ENCODE measurements at places on chromosomes 6 and 20.

- no peak for DNase-seq
Observed at GRCh38 chr6:145110109-145110508, 625.2 kb downstream of the EPM2A start.

- DNase-seq = no peak
Observed at GRCh38 chr6:162873537-162873936, 145.8 kb downstream of the PACRG start.

GRCh38 chr20:11355345-11355744, 562.3 kb upstream of the BTBD3 start:
- DNase-seq = no peak

DNA sequence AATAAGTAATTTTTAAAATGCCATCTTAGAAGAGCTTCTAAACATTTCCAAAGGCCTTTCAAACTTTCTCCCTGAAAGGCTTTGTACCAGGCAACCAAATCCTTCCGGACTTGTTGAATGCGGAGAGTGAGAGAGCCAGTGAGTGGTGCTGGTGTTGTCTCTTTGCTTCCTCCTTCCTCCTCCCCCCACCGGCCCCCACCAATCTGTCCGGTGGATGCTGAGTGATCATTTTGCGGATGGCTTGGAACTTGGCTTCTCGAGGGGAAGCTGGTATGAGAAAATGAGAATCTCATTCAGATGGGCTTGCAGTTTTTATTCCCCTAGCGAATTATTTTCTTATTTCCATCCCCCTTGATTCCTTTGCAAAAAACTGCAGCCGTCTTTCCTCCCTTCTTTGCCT, 97.3 kb downstream of the ANKRD60 start:
- peak; percentile 8 for DNase-seq

DNA sequence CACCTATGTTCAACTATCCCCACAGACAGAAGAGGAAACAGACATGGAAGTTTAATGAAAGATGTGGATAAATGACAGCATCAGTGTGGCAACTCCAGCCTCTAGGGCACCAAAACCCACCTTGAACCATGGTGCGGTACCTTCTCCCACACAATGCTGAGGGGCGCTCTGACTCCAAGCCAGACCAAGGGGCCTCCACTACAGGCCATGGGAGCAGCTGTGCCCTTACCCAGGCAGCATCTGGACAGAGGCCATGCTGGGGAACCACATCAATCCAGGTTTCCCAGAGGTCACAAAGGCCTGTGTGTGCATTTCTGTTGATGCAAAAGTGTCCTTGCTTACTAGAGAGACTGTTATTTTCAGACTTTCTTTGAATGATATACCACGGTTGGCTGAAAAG, 4.1 kb downstream of the PRR18 start:
- no peak for DNase-seq

GRCh38 chr6:27806981-27807440, 105.2 kb downstream of the OR2B2 start:
- peak; percentile 56 for DNase-seq

DNA sequence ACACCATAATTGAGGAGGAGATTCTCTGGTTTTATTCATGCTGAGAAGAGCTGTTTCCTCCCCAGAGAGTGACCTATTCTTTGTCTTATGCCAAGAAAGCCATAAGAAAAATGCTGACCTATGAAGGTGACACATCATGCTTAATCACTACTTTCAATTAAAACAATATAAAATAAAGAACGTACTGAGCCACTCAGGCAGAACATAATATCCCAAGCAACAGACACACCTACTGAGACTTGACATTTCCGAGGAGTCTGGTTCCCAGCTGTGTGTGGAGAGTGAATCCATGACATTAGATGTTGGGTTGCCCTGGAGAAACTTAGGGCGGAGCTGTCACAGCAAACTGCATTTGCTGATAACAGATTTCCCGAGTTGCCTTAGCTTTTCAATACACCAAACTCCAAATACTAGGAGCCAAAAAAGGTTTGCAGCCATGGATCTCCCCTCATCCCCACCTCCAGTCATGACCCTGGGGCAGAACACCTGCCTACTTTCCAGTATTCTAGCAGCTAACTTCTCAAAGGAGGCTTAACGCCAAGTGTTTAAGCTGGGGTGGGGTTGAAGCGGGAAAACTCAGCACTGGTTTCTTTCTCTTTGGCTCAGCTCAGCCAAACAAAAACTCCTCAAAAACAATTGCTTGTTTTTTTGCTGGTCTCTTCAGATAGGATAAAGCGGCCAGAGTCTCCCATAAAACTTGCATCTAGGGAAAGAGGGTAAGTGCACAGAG, 92.2 kb downstream of the BACH2 start:
- DNase-seq = no peak

- peak; percentile 82 for DNase-seq
Observed at GRCh38 chr6:4210629-4211419, 75.4 kb upstream of the ECI2 start.

GRCh38 chr20:59405226-59406200, 105.1 kb downstream of the EDN3 start:
- DNase-seq = no peak

DNA sequence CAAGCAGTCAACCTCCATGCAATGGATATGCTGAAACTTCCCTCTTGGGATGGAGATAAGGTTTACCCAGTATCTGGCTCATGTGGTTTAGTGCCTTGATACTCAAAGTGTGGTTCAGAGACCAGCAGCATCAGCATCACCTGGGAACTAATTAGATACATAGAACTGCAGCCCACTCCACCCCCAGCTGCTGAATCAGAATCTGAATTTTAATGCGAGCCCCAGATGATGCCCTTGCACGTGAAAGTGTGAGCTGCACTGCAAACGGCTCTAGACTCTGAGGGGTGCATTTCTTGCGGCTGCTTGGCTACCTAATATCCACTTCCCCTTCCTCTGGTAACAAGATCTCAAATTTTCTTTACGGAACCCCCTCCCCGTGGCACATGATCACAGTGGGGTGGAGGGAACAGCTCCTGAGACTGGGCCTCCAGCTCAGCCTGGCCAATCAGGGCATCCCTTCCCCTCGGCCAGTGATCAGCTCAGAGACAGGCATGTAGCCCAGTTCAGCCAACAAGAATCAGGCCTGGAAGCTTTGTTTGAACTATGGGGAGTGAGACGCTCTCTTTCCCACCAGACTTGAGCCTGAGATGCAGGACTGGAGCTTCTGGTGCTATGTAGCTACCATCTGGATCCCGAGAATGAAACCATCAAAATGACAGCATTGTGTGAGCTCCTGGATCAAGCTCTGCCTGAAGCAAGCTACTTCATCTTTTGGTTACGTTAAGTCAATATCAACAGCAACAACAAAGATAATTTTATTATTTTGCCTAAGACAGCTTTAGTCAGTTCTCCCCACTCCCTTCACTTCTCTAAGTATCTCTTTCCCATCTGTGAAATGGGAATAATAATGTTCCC, 12.8 kb downstream of the KCNK15 start:
- no peak for DNase-seq

- DNase-seq = no peak
Observed at GRCh38 chr6:76250666-76251065, 178.2 kb upstream of the IMPG1 start.

GRCh38 chr6:108510461-108511319, 50.0 kb upstream of the FOXO3 start:
- no peak for DNase-seq

DNA sequence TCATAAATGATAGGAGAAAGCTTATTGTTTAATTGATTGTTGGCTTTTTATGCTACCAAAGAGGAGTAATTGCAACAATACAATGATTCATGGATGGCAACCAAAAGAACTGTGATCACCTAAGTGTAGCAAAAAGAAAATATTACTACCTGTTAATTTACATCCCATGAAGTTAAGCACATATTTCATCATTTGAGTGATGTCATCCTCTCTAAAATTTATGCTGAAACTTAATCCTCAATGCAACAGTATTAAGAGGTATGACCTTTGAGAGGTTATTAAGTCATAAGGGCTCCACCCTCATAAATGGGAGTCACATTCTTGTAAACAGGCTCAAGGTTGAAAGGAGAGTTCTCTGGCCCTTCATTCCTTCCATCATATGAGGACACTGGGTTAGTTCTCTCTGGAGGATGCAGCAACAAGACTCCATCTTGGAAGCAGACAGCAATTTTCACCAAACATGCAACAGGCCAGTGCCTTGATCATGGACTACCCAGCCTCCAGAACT, 190.6 kb upstream of the GRIK2 start:
- no peak for DNase-seq

GRCh38 chr6:50093116-50093937, 43.6 kb upstream of the DEFB112 start:
- DNase-seq = no peak

DNA sequence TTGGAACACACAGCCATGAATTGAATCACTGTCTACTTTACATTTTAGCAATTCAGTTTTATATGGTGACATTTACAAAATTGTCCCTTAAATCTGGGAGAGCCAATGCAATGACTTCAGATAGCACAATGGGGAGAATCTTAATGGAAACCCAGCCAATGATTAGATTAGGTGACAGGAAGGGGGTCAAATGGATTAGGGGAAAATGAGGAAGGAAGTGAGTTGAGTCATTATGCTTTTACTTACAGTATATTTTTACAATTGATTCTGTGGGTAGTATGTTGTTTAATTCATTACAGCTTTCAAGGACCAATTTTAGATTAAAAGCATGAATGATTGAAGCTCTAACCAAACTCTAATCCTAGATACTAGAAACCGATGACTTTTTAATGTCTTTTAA, 229.8 kb downstream of the SOX4 start:
- no peak for DNase-seq

DNA sequence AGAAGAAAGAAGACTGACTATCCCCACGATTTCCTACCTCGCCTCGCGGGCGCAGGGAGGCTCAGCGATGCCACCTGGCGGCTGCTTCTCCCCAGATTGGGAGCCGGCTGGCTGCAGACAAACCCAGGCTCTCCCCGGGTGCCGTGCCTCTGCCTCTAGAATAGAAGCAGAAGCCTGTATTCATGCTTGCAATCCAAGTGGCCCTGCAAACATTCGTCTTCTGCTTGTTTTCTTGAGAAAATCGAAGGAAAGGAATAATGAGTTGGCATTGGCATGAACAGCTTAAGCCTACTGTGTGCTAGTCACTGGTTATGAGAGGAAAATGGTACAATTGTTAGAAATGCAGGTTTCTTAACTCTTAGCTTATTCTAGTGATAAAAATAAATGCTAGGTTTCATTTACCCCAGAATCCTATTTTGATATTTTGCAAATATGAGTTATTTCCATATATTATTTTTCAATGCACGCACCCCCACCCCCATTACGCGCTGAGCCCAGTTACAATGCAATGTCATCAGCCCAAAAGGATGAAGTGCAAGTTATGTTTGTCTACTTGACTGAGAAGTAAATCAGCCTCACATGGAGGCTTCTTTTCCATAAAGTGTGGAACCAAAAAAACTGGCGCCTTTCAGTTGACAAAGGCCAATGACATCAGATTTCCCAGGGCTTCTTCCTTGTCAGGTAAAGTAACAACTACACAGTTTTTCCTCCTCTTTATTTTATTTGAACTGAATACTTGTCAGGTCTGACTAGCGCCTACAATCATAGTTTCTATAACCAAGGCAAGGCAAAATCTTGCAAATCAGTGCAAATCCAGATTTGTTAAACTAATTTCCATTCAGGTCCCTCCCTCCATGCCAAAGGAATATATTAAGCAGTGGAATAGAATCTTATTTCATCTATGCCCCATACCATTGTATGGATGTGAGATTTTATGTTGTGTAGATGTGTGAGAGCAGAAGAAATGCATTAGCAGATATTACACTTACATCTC, 3.9 kb upstream of the SOX4 start:
- DNase-seq = peak; percentile 84

GRCh38 chr6:52526634-52527033, 50.2 kb downstream of the TRAM2 start:
- DNase-seq = no peak

DNA sequence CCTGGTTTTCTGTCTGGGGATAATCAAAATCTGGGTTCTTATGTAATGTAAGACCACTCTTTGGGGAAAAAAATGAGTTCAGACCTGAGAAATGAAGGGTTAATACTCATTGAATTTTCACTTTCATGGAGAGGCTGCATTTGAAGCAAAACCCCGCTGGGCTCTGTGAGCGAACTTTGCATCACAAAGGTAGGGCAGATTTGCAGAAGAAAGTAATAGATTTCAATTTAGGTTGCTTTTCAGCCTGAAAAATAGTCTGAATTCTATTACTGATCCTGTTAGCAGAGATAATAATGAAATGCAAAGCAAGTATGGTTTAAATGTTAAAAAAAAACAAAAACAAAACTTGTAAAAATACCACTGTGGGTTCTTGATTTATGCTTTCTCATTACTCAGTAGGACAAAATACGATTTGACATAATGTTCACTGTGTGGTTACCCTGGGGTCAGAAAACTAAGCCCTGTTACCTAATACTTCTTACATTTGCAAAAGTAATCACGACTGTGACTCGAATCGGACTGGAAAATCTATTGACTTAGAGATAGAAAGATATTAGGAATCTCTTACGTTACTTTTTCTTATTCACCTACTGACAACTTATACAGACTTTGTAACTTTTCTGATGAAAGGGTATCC, 72.2 kb downstream of the UST start:
- DNase-seq = no peak

GRCh38 chr6:166241974-166242373, 66.2 kb downstream of the PRR18 start:
- DNase-seq = no peak

GRCh38 chr6:11292091-11292490, 59.6 kb upstream of the NEDD9 start:
- no peak for DNase-seq

DNA sequence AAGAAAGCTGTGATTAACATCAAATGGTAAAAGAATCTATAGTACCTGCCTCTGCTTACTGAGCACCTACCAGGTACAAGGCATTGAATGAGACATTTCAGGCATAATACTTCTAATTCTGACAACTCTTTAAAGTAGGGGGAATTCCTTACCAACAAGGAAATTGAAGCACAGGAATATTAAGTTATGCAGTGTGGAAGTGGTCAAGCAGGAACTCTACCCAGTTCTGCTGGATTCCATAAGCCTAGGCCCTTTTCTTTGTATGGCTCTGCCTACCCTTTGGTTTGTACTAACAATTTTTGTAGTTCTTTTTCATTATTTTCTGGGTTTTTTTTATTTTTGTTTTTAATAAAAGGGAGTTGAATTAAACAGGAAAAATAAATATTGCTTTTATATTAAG, 114.5 kb downstream of the MAP3K5 start:
- no peak for DNase-seq

GRCh38 chr20:56362833-56363413, 4.1 kb downstream of the FAM210B start:
- DNase-seq = no peak

DNA sequence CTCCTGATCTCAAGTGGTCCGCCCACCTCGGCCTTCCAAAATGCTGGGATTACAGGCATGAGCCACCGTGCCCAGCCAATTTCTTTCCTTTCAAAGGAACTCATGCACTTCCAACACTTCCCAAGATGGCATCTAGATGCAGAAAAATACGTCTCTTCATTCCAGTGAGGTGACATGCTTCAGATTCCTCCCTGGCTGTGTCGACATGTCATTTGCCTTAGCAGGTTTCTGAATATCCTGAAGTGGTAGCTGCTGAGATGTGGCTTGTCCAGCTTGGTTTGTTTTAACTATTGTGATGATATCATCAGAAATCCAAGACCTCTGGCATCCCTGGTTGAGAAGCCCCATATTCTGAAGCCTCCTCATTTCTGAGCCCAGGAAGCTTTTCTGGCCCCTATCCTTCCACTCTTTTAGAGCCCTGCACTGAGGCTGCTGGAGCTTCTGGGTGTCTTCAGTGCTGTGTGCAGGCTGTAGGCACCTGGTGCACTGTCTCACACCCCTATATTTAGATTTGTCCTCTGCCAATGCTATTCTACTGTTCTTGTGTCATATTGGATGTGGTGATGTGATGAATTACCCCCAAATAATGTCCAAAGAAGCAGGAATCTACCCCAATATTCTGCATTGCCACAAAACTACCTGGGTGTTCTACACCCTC, 73.3 kb upstream of the E2F3 start:
- no peak for DNase-seq

GRCh38 chr6:76771059-76771634, 692.1 kb downstream of the HTR1B start:
- DNase-seq = no peak
